Lower leg skin (tissue), 4 donors: ENCODE measurements at places on chromosomes 5 and 9.

- DNase-seq = peak; percentile 82
These were observed at the start of gene PHF24 for GRCh38 chr9:34957492-34958410. Gene PHF24, plus strand, starts transcription at chr9:34958285. Its CDS starts 13,014 bp downstream, at chr9:34971299.

DNA sequence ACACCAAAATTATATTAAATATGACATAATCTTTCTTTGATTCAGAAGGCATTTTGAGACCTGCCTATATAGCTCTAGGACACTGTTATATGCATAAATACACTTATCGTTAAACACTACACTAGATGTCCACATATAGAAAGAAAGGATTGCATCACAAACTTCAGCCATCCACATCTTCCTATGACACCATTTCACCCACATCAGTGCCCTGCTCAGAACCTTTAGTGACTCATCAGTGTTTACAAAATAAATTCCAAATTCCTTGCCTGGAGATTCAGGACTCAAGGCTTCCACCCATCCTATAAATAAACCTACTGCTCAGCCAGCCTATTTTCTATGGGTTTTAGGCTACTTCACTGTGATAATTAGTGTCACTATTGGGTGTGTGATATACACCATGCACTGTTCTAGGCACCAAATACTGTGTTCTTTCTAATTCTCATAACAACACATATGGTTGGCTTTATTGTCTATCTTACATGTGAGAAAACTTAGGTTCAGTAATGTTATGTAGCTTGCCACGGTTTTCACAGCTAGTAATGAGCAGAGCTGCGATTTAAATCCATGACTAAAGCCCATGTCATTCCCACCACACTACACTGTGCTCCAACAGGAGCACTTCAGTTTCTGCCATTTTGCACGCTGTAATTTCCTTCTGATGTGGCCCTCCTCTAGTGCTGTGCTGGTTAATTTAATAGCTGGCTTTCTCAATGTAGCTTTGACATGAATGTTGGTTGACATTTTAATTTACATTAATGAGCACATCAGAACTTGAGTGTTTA lies 103.3 kb downstream of the SREK1 start:
- DNase-seq = no peak

GRCh38 chr9:88818495-88819201 lies 172.6 kb upstream of the S1PR3 start:
- DNase-seq = no peak

- DNase-seq = peak; percentile 31
These were observed 78.5 kb upstream of the TBC1D2 start for GRCh38 chr9:98333703-98334582.

- peak; percentile 91 for DNase-seq
These were observed 72.6 kb downstream of the PIK3R1 start for GRCh38 chr5:68287976-68288706.

- no peak for DNase-seq
These were observed 62.1 kb downstream of the ARSB start for GRCh38 chr5:78922879-78923621.

DNA sequence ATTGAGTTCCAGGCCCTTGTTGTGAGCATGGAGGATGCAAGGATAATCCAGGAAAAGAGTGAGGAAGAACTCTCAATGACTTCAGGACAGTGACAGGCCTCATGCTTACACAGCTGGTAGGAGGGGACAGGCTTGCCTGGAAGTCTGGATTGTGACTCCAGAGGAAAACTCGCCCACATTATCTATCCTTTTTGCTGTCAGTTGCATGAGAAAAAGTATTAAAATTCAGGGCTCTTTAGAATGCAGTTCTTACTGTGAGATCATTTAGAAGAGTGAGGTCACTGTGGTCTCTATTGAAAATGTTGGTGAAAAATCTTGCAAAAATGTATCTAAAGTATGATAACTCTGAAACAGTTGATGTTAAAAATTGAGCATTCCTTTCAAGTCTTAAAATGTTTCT lies 30.5 kb downstream of the NTRK2 start:
- no peak for DNase-seq

GRCh38 chr5:72908664-72909063 lies 47.2 kb upstream of the FCHO2 start:
- DNase-seq = no peak

DNA sequence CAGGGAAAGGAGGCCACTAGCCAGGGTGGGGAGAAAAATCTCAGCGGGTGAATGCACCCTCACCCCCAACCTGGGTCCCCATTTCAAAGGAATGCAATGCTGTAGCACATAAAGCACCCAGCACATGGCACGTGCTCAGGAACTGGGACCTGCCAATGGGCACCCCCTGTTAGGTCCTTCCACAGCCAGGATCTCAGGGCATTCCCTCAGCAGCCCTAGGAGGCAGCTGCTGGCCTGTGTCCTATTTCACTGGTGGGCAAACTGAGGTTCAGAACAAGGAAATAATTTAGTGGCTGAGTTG lies 8.8 kb downstream of the DNM1 start:
- no peak for DNase-seq

DNA sequence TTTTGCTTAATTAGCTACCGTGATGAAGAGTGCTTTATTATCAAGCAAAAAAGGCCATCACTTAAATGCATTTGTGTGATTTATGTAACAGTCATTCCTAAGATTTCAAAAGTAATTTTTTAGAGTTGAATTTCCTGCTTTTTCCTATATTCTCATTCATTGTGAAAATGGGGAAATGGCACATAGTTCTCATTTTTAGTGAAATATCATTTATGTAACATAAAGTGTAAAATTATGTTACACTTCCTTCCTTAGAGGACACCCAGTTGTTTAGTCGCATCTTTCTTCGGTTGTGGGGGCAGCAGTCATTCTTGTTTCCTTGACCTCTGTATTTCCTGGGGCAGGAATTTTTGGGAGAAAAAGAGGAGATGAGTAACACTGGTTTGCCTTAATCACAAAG lies 142.8 kb downstream of the MAST4 start:
- no peak for DNase-seq

DNA sequence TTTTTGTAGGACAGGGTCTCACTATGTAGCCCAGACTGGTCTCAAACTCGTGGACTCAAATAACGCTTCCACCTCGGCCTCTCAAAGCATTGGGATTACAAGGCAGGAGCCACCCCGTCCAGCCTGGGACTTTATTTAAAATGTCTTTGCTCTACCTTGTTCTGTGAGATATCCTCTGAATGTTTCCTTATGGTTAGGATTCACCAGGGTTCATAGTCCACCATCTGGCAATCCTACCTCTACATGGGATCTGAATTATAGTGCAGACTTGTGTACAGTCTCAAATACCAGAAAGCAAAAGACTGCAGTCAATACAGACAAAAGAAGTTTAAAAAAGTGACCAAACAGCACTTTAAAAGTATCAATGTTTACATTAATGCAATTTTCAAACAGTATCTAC lies 10.1 kb downstream of the ISCA1 start:
- DNase-seq = no peak

GRCh38 chr9:15403155-15403554 lies 19.5 kb upstream of the SNAPC3 start:
- no peak for DNase-seq

- DNase-seq = no peak
These were observed 655.2 kb downstream of the PDE4D start for GRCh38 chr5:59238126-59238902.

- no peak for DNase-seq
These were observed 475.5 kb downstream of the CETN3 start for GRCh38 chr5:89934069-89934468.

GRCh38 chr9:117936185-117937130 lies 232.3 kb downstream of the TLR4 start:
- no peak for DNase-seq

- DNase-seq = no peak
These were observed 10.4 kb downstream of the FUBP3 start for GRCh38 chr9:130589754-130590153.

- DNase-seq = no peak
These were observed 197.5 kb downstream of the PALM2AKAP2 start for GRCh38 chr9:109977521-109977920.

- DNase-seq = no peak
These were observed 4.3 kb downstream of the MTRR start for GRCh38 chr5:7873216-7873615.

DNA sequence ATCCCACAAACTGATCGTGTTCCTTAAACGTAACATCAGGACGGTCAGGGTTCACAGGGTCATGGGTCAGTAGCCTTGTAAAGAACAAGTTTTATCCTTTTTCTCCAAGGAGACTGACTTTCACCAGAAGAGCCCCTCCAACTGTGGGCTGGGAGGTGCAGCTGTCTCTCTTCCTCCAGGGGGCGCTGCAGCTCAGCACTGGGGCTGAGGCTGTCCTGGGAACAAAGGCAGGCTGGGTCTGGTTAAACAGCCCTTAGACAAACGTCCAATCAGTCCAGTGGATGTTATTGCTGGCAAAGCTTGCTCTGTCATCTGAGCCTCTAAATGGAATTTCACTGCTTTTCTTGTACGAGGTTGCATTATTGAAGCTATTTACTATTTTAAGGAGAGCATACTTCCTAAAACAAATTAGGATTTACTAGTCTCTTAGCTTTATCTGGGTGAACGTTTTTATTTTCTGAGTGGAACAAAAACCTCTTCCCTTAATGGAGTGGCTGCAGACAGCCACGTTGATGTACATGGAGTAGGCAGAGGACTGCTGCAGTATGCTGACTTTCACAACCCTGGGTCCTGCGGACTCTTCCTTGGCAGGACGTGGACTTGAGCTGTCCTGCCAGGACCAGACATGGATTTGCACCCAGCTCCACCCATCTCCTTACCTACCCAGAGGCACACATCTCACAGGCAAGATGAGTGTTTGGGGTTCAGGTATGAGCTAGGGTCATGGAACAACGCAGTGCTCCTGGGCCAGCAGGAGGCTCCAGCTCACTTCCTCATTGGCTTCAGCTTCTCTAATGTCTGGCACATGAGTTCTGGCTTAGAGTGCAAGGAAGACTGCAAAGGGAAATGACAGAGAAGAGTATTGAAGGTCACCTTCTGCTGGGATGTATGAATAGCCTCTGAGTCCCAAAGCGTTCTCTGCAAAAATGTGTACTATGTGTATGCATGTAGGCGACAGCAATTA lies 7.8 kb downstream of the EXOSC2 start:
- peak; percentile 94 for DNase-seq

GRCh38 chr5:149041242-149041641 lies 21.6 kb downstream of the SH3TC2 start:
- DNase-seq = no peak

DNA sequence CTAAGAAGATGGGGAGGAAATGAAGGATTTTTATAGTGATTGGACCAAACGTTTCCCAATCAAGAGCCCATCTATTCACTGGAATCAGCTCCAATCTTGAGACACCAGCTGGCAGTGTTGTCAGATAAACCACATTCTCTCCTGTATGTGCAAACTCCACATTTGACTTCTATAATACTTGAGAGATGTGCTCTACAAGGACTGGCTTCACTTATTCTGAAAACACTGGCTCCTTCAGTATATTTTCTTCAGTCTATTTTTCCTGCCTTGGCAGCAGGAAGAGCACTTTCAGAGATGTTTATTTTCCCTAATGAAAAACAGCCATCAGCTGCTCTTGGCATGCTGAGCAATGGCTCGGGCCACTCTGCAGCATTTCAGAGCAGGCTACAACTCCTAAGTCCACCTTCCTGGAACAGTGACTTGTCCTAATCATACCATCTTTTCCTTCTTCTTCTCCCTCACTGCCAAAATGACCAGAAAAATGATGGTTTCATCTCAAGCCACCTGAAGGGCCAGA lies 96.9 kb upstream of the FSTL4 start:
- peak; percentile 79 for DNase-seq

DNA sequence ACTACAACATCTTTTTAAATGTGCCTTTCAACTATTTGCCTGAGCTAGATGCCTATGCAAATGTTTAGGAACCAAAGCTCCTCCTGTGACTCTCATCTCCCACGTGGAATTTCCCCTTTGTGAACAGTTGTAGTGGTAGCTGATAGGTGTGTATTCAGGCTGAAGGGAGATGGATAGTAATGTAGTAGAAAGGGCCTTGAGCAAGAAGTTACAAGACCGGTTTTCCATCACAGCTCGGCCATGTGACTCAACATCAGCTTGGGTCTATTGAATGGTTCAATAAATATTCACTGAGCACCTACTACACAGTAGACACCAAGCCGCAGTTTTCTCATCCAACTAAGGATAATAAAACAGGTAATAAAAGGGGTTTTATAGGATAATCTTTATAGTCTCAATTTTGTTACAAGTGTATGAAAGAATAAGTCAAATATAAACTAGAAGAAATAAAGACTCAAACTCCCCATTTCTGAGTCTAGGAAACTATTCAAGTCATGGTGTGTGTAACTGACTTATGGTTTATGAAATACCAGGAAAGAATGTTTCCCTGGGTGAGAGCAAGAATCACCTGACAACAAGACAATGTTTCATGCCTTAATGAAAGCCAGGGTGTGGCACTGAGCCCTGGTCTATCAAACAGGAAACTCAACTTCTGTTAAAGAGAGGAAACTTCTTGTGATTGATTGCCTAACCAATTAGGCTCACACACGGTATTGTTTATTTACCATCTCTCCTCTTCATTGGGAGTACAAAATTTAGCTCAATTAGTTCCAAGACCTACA lies 187.1 kb upstream of the SPEF2 start:
- DNase-seq = no peak

DNA sequence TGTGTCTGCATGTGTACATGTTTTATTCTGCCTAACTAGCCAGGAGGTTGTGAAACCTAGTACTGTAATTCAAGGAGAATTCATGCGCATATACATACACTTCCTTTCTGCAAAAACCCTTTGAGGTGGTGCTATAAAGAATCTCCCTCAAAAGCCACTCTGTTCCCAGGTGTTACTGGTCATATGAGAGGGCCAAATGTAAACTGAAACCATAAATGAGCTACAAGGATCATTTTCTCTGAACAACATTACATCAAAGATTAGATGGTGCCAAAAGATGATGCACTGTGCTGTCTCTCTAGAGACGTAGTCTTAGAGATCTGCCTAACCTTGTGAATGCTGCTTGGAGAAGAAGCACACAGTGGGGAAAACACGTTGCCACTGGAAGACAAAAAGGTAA lies 15.7 kb downstream of the NREP start:
- DNase-seq = no peak

GRCh38 chr5:1185629-1186350 lies 15.6 kb upstream of the SLC6A19 start:
- DNase-seq = no peak

GRCh38 chr9:6640268-6641051 lies 5.1 kb downstream of the GLDC start:
- DNase-seq = no peak
